NT2/D1 (cell line): ENCODE measurements at places on chromosomes 12 and 14.

DNA sequence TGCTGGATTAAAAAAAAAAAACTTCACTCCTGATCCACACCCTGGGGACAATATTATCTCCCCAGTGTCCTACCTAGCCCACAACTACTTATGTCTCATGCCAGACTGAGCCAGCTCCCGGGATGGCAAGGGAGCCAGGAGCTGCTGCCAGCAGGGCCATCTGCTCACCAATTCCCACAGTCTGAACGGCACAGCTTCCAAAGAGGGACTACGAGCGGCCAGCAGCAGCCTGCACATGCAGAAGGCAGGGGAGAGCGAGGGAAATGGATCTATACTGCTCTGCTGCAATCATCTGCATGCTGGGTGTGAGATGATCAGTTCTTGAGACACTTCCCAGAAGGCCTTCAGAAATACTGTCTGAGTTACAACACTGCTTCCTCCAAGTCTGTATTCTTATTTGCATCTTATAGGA is 11.1 kb downstream of the SSH1 start:
- DNase-seq, result no peak

GRCh38 chr12:63764481-63764880 is 15.2 kb upstream of the RXYLT1 start:
- no peak for DNase-seq

- DNase-seq, result no peak
Observed at GRCh38 chr12:47350062-47350408, 270.3 kb upstream of the AMIGO2 start.

GRCh38 chr14:72982146-72982708 is 44.7 kb downstream of the ZFYVE1 start:
- DNase-seq, result no peak

GRCh38 chr12:33322519-33322918 is 117.1 kb downstream of the SYT10 start:
- no peak for DNase-seq

DNA sequence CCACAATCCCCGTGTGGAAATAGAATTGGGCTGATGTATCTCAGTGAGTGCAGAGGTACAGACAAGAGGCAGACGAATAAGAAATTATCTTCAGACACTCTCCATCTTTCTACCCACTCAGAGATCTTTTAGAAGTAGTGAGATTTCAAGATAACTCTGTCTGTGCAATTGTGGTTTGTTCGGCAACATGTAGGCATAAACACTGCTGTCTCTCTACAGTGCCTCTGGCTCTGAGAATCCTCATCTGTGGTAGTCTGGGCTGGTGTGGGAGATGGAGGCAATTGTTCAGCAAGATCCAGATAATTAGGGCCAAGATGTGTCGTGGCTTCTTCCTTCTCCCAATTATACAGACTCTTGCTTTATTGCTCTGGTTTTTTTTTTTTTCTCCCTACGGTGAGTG is 3.1 kb downstream of the HOXC13 start:
- DNase-seq, result no peak

GRCh38 chr14:44428231-44428945 is 78.7 kb downstream of the FSCB start:
- DNase-seq, result no peak

- DNase-seq, result no peak
Observed at GRCh38 chr12:25718081-25718731, 165.1 kb upstream of the LMNTD1 start.

- DNase-seq, result no peak
Observed at GRCh38 chr12:103442182-103442555, 53.6 kb downstream of the C12orf42 start.

- peak; percentile 39 for DNase-seq
Observed at GRCh38 chr12:62438098-62438692, 28.4 kb upstream of the MON2 start.

GRCh38 chr12:82554529-82554928 is 132.2 kb upstream of the TMTC2 start:
- DNase-seq, result no peak

DNA sequence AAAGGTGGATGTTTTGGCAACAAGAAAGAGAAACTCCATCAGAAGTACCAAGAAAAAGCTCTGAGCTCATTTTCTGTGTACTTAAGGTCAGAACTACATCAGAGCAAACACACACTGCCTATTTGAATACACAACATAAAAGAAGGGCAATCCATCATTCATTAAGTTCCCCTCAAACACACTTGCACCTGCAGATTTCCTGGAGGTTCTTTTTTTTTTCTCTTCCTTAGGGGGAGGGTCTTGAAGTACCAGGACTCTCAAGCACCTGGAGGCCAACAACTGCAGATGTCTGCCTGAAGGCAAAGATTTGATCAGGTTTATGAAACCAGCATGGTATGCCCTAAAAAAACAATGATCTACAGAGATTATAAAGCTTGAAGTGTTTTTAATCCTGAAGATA is 26.1 kb upstream of the PTHLH start:
- DNase-seq, result no peak

GRCh38 chr12:118398524-118398923 is 22.2 kb downstream of the SUDS3 start:
- no peak for DNase-seq

- no peak for DNase-seq
Observed at GRCh38 chr14:68564191-68564825, 228.6 kb downstream of the ZFP36L1 start.

GRCh38 chr12:47903927-47904712 is 674 bp downstream of the VDR start:
- no peak for DNase-seq

- peak; percentile 15 for DNase-seq
Observed at GRCh38 chr12:24109381-24110039, 160.0 kb upstream of the SOX5 start.

- no peak for DNase-seq
Observed at GRCh38 chr14:54435500-54435981, 5.6 kb downstream of the CNIH1 start.

GRCh38 chr12:104910196-104910840 is 47.8 kb downstream of the SLC41A2 start:
- no peak for DNase-seq

GRCh38 chr14:105605464-105606304 is 79.3 kb downstream of the TMEM121 start:
- DNase-seq, result no peak

DNA sequence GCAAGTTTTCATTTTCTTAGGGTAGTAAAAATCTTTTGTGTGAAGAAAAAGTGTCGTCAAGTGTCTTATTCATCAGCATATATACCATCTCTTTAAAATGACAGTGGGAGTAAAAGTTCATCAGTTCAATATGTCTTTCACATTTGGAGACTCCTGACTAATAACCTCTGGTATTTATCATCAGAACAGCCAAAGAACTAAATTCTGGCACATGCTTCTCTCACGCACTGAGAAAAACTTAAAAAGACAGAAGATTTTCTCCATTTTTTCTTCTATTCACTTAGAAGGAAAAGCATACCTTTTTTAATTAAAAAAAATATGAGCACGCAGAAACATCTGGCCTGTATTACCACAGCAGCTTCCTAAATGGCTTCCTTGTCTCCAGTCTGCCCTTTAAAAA is 265.7 kb downstream of the AKAP6 start:
- no peak for DNase-seq

GRCh38 chr14:62682208-62682607 is 363.1 kb downstream of the KCNH5 start:
- DNase-seq, result no peak

DNA sequence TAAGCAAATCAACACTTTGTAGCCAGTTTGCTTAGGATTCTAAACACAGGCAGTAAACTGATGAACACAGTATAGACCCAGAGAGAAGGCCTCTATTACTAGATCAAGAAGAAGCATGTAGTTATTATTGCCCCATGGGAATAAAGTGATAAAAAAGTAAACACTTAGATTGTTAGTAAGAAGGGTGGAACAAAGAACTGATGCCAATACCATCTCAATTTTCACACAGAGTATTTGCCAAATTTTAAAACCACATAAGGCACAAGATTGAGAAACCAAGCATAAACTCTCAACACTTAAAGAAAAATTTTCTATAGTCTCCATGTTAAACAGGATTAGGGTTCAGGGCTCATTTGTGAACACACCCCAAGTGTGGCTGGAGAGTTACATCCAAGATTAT is 77.0 kb upstream of the SYT1 start:
- DNase-seq, result no peak

- peak; percentile 6 for DNase-seq
Observed at GRCh38 chr12:7411343-7411742, 32.6 kb downstream of the CD163L1 start.

DNA sequence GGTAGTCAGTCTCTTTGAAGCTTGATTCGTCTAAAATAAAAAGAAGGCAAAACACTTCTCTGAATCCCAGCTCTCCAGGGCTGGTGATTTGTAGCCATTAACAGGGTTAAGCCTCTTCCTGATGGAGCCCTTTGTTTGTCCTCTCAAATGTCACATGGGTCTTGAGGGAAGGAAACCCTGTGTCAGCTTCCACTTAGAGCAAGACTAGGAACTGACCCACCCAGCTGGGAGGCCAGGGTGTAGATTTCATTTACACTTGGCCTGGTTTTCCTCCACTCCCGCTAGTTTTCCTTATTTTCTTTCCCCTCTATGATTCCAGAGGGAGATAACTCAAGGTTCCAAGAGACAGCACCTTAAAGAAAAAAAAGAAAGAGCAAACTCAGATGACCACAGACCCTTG is 230.5 kb upstream of the EGLN3 start:
- no peak for DNase-seq

DNA sequence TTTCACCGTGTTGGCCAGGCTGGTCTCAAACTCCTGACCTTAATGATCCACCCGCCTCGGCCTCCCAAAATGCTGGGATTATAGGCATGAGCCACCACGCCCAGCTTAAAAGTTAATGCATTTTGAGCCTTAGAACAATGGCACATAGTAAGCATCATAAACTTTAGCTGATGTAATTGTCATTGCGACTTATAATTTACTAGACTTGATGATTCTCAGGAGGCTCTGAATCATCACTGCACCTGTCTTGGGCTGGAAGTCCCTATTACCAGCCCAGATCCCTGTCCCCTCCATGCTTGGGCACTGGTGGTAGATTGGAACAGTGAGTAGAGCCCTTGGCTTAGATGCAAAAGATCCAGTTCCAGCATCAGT is 26.1 kb downstream of the KMT5A start:
- no peak for DNase-seq

GRCh38 chr12:51395283-51396230 is 4.4 kb upstream of the GALNT6 start:
- DNase-seq, result no peak

- DNase-seq, result no peak
Observed at GRCh38 chr14:85516239-85517113, 13.5 kb upstream of the FLRT2 start.

GRCh38 chr12:126083926-126084325 is 1018.7 kb downstream of the AACS start:
- DNase-seq, result no peak

- no peak for DNase-seq
Observed at GRCh38 chr14:98909251-98909944, 362.6 kb downstream of the BCL11B start.

DNA sequence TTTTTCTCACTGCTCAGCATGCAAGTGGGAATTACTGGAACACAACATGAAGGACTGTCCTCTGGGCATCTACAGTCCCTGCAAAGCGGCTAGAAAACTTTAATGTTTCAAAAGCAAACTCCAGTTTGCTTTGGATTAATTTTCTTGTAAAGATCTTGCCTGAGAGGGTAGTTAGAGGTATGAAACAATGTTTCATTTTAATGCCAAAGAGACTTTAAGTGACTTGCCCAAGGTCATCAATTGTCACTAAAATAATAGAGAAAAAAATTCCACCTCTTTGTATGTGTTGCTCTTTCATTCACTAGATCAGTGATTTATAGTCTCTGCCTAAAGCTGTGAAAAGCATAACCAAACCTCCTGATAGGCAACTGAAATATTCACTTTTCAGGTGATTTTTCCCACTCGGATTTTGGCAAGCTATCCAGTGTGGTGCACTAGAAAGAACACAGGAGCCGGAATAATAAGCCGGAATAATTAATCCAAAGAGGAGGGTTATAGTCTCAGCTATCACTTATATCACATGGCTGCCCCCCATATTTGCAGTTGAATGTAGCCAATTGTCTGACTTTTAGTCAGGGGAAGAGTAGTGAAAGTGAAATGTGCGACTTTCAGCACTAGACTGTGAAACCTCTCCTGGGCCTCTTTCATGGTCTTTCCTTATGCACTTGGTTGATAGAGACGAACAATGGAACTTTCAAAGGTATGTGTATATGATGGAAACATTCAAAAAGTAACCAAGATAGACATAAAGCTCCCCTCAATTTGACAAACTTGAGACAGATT is 107.7 kb downstream of the SLC6A15 start:
- no peak for DNase-seq

- no peak for DNase-seq
Observed at GRCh38 chr14:59785629-59786028, 84.9 kb downstream of the RTN1 start.
